ENCODE measurements at places on chromosomes 2 and 18. TPM values are rescaled to one million over a fixed set of nuclear protein-coding genes. Genes with fewer than 3 reads are reported as not detected.

Gene BOLL
- total RNA-seq, result not detected

Gene BMPR2
- total RNA-seq, result 15.0 TPM

Gene EPAS1
- 42.0 TPM for total RNA-seq

Gene ACVR1C
- under 0.01 TPM for total RNA-seq

Gene CFAP65
- total RNA-seq, result not detected

Gene GPR45
- total RNA-seq, result not detected

Gene ZNF514
- total RNA-seq, result 9.1 TPM

Gene KCTD1
- total RNA-seq, result 6.7 TPM

Gene LOXHD1
- total RNA-seq, result not detected

Gene NOSTRIN
- total RNA-seq, result 0.09 TPM

Gene NPPC
- total RNA-seq, result 0.28 TPM

Gene SERPINB12
- not detected for total RNA-seq

Gene MIB1
- 55.6 TPM for total RNA-seq

Gene TTC27
- 15.8 TPM for total RNA-seq

Gene CXCR2
- total RNA-seq, result not detected

Gene SEMA4C
- 22.1 TPM for total RNA-seq

Gene PJVK
- total RNA-seq, result 1.8 TPM

Gene SLC14A1
- total RNA-seq, result 27.6 TPM

Gene ACTG2
- 20.1 TPM for total RNA-seq

Gene OSGEPL1
- total RNA-seq, result 5.0 TPM

Gene ASPRV1
- 0.28 TPM for total RNA-seq

Gene LDAH
- total RNA-seq, result 13.5 TPM

Gene VAPA
- 235 TPM for total RNA-seq

Gene TEKT4
- total RNA-seq, result not detected

Gene KLHL30
- 0.57 TPM for total RNA-seq

Gene RESP18
- total RNA-seq, result not detected

Gene APCDD1
- 0.09 TPM for total RNA-seq

Gene EFEMP1
- 1,445 TPM for total RNA-seq

Gene REG1B
- total RNA-seq, result not detected

Gene NYAP2
- total RNA-seq, result not detected

Gene TPO
- total RNA-seq, result not detected

Gene STARD6
- not detected for total RNA-seq

Gene FAM110C
- not detected for total RNA-seq

Gene GKN1
- total RNA-seq, result not detected

Gene ADAM23
- 8.2 TPM for total RNA-seq

Gene C1QL2
- not detected for total RNA-seq

Gene MC5R
- not detected for total RNA-seq

Gene GALNT14
- not detected for total RNA-seq

Gene FOXD4L1
- total RNA-seq, result 0.09 TPM

Gene IMPA2
- total RNA-seq, result 17.6 TPM

Gene ARHGAP25
- 0.14 TPM for total RNA-seq

Gene ALPI
- total RNA-seq, result not detected

Gene ALKAL2
- total RNA-seq, result not detected

Gene TTN
- total RNA-seq, result under 0.01 TPM

Gene KIF5C
- 0.09 TPM for total RNA-seq

Gene CCDC148
- total RNA-seq, result 0.28 TPM

Gene DYNAP
- total RNA-seq, result not detected

Gene MARCHF4
- total RNA-seq, result 0.28 TPM

Gene SERPINB7
- 1.4 TPM for total RNA-seq

Gene SMCHD1
- total RNA-seq, result 97.0 TPM

Gene UGT1A4
- total RNA-seq, result not detected

Gene GCKR
- total RNA-seq, result 0.14 TPM

Gene RAMP1
- 10.5 TPM for total RNA-seq
